Ammon's horn (tissue), 1 donor: ENCODE measurements at places on chromosomes 6 and 20.
A peak's percentile ranks its signal among the peaks of the same experiment; 100 is the strongest.

- no peak for DNase-seq
These were observed 407.3 kb upstream of the FLRT3 start for GRCh38 chr20:14744723-14745122.

- peak; percentile 42 for DNase-seq
These were observed 31.5 kb downstream of the CFAP61 start for GRCh38 chr20:20083807-20084206.

DNA sequence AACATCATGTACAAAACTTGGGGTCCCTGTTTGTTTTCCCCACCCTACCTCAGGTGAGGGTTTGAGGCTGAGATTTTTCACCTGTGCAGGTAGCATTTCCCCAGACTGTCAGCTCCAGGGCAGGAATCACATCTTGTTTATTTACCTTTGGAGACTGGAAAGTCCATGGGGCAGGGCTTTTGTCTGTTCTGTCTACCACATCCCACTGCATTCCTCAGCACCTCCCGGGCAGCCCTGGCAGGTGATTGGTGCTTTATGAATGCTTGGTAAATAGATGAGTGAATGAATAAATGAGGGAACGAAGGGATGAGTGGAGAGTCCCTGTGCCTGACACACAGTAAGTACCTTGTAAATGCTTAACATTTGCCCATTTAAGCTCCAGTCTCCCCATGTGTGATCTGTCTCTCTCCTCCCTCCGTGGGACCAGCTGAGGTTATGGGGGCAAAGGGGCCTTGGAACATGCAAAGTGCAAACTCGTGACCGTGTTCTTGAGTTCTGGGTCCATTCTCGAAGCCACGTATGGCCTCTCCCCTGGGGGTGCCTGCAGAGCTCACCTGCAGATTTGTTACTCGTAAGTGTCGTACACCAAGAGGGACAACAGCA lies 69.7 kb upstream of the PMEPA1 start:
- DNase-seq = no peak

DNA sequence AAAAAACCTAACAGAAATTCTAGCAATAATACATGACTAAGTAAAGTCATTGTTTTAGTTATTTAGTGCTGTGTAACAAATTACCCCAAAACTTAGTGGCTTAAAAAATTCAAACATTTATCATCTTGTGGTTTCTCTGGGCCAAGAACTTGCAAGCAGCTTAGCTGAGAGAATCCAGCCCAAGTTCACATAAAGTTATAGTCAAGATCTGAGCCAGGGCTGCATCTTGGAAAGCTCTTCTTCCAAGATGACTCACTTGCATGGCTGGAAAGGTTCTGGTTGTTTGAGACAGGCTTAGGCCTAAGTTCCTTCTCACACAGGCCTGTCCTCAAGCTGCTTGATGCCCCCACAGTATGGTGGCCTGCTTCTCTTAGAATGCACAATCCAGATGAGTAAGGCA lies 217.8 kb upstream of the TSHZ2 start:
- DNase-seq = no peak

GRCh38 chr6:144630857-144631256 lies 345.7 kb downstream of the UTRN start:
- DNase-seq = no peak

GRCh38 chr6:57298741-57299140 lies 18.7 kb upstream of the PRIM2 start:
- DNase-seq = peak; percentile 13

- no peak for DNase-seq
These were observed 41.9 kb upstream of the CTNNBL1 start for GRCh38 chr20:37651932-37652331.

- DNase-seq = no peak
These were observed 17.9 kb upstream of the RUNX2 start for GRCh38 chr6:45310118-45310788.

GRCh38 chr20:8373579-8373978 lies 241.5 kb downstream of the PLCB1 start:
- DNase-seq = no peak

DNA sequence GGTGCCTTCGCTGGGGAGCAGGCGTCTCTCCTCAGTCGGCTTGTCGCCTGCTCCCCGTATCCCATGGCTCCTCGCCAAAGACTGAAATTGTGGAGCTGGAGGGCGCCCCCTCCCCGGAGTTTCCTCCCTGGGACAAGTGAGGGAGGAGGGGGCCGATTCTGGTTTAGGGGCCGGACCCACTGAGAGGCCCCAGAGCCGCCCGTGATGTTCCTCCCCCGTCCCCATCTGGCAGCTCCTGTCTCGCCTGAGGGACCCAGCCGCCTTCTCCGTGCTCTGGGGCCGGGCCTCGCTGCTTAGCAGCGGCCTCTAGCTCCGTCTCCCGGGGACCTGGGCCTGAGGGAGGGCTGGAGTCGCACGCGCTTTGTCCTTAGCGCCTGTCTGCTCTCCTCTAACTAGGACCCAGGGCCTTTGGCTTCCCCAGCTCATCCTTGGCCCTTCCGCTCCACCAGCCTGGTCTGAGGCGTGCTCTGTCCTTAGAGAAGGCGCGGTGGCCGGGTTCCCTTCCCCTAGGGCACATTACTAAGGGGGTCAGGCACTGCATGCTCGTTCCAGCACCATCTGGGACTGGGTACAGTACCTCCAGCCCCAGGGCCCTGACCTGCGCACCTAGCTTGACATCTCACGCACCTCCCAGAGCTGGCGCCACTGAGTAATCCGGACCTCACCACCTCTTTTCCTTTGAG lies 29.7 kb downstream of the SLC12A5 start:
- no peak for DNase-seq
